ENCODE measurements at places on chromosomes 2 and 18.

DNA sequence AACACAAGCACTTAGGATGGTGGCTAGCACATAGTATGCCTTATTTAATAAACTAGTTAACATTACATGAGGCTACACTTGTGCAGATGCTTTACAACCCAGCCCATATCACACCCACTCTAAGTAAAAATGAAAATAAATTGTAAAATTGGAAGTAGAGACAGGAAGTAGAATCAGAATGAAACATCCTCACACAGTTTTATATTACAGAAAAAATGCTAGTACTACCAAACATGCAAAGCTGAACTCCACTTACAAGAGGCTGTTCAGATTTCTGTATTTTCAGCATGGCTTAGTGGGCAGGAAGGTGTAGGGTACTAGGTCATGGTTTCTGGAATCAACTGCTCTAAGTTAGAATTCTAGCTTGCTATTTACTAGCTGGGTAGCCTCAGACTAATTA, 18.2 kb upstream of the CRIM1 start:
- no peak for DNase-seq

GRCh38 chr2:16106619-16107018, 166.3 kb downstream of the MYCN start:
- no peak for DNase-seq

DNA sequence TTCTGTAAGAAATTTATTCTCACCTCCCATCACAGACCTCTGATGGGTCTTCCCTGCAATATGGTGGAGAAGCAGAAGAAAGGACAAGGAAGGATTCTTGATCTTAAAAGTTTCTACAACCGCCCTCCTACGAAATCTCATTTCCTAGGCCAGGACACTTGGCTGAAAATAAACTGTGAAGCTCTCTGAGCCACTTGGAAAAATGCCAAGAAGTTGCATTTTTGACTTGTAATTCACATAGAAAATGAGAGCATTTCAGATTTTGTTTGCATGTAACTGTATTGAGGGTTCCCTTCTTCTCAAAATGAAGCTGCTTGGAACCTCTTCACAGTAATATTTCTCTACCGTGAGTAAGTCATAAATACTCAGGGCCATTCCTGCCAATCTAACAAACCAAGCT, 458.3 kb upstream of the SLC14A2 start:
- no peak for DNase-seq

DNA sequence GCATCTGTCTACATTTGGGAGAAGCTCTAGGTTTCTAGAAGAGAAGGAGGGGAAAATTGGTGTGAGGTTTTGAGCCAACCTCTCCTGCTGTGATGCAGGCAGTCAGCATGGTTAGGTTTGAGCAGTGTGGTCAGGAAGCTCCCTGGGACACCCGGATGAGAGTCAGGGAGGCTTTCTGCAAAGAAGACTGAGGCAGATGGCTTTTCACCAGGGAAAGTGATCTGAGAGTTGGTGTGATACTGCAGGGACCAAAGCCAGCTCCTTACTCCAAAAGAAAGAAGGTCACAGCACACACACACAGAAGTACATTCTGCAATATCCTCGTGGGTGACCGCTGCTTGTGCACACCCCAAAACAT, 75.8 kb upstream of the BCL11A start:
- DNase-seq = no peak

GRCh38 chr2:2564300-2565078, 233.4 kb upstream of the MYT1L start:
- peak; percentile 4 for DNase-seq

DNA sequence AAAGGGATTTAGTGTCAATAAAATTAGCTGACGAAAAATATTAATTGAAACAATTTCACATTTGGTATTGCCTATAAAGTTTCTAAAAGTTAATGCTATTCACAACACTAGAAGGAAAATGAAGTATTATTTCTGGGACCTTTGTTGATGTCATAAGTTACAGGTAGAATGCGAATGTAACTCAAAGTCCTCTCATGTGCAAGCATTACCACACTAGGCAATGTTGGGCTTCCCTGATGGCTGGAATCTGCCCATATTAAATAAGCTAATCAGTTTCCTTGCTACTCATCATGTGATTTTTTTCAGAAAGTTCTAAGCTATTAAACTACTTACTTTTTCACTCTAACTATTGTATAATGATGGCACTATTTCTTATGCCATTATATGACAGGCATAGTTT, 44.6 kb downstream of the COBLL1 start:
- no peak for DNase-seq

DNA sequence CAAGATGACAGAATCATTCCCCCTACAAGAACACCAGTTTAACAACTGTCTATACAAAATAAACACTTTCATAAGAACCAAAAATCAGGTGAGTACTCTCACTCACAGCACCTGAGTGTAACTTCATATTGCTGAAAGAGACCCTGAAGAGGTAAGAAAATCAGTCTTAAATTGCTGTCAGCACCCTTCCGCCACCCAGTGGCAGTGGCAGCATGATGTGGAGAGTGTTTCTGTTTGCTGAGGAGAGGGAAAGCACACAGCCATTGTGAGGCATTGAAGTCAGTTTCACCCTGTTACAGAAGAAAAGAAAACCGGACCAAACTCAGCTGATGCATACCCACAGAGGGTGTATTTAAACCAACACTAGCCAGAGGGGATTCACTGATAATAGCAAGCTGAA, 1240.8 kb upstream of the CRIM1 start:
- no peak for DNase-seq

GRCh38 chr2:13474538-13474937, 757.8 kb downstream of the TRIB2 start:
- no peak for DNase-seq

DNA sequence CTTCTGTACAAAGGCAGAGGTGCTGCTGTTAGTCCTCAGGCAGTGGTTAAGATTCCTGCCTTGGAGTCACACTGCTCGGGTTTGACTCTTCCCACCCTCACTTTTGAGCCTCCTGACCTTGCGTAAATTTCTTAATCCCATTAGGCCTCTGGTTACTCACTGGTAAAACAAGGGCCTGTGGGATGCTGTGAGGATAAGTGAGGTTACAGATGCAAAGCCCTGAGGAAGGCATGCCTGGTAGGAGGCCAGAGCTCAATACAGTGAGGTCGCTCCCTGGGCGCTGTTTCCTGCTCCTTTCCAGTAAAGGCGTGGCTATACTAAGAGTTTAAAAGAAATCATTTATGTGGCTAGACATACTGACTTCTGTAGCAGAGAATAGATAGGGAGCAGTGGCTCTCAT, 127.5 kb upstream of the TMEM200C start:
- no peak for DNase-seq

GRCh38 chr2:138433995-138434951, 67.3 kb upstream of the SPOPL start:
- peak; percentile 94 for DNase-seq

DNA sequence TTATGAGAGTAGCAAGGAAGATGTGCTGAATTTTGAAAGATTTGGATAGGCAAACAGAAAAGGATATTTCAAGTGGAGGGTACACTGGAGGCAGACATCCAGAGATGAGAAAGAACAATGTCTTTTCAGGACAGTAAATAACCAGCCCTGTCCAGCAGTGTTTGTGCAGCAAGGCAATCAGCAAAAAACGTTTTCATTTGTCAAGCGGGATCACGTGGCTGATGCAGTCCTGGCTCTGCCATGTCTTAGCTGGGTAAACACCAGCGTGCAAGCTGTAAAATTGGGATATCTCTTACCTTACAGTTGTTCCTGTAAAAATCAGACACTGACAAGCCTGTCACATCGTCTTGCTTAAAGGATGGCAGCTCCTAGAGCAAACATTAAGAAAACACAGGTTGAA, 67.8 kb downstream of the CWC22 start:
- DNase-seq = no peak

GRCh38 chr18:67875060-67875459, 358.5 kb upstream of the DSEL start:
- DNase-seq = no peak

- no peak for DNase-seq
Observed at GRCh38 chr18:67964462-67964861, 447.9 kb upstream of the DSEL start.

- DNase-seq = no peak
Observed at GRCh38 chr2:176484838-176485237, 215.6 kb downstream of the MTX2 start.

DNA sequence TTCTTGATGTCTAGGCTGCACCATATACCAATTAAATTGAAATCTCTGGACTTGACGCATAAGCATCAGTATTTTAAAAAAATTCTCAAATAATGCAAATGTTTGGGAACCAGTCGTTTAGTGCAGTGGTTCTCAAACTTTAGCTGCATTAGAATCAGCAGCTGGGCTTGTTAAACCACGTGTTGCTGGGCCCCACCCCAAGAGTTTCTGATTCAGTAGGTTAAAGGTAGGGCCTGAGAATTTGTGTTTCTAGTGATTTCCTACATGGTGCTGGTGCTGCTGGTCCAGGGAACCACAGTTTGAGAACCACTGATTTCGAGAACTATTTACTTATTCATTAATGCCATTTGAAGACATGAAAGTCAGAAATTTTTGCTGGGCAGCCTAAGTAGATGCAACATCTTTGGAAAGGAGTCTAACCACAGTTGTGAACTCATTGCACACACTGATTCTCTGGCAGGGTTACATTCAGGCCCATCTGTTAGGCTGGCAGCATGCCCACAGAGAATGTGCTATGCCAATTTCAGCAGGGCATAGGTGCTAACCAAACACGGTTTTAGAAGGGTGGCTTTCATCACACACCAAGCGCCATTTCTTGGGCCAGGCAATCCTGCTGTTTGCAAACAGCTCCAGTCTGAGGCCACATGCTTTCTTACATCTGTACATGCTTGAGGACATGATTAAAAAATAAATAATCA, 26.4 kb upstream of the ATP5MC3 start:
- DNase-seq = peak; percentile 83

GRCh38 chr2:167404627-167405284, 516.5 kb downstream of the XIRP2 start:
- DNase-seq = no peak

GRCh38 chr2:129877289-129877741, 102.2 kb upstream of the RAB6C start:
- peak; percentile 76 for DNase-seq

DNA sequence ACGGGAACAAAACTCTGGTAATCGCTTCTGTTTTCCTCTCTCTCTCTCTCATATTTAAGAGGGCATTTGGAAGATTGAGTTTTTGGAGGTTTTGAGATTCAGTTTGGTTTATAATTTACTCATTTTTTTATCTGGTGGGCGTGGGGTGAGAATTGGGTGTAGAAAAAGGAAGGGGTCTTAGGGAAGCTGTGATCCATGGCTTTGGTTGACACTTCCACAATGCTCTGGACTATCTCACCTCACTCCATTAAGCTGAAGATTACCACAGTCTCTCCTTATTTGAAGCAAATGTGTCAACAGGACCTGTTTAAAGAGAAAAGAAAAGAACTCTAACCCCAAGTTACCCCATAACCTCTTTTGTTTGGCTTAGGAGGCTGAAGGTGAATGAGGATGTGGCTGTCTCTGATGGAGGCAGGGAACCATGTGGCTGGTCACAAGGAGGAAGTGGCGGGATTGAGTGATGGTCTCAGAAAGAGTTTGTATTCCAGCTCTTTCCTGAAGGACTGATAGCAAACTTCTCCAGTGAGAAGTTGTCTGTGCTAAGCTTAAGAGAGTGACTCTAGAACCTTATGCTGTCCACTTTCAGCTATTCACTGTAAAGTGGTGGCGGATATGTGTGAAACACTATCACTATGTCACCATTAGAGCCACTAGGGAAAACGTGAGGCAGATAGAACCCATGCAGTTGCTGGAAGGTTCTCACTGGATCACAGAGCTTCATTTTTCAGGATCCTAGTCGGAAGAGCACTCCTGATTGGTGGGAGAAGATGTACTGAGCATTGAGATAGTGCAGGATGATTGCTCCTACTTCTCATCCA, 934 bp downstream of the ZNF804A start:
- no peak for DNase-seq

DNA sequence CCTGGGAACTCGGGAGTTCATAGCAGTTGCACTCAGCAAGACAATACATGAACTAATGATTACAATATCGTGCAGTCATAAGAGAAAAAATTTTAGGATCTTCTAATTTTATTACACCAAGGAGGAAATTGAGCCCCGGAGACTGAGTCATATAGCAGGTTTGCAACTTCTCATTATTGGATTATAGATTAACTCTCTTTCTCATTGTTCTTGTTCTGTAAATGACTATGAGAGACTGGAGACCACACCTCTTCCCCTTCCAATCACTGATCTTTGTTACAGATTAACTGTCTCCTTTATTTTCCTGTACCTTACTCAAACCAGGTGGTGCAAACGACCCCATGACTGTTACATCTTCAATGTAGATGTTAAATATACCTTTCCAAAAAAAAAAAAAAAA, 435.8 kb upstream of the DDX18 start:
- DNase-seq = no peak

DNA sequence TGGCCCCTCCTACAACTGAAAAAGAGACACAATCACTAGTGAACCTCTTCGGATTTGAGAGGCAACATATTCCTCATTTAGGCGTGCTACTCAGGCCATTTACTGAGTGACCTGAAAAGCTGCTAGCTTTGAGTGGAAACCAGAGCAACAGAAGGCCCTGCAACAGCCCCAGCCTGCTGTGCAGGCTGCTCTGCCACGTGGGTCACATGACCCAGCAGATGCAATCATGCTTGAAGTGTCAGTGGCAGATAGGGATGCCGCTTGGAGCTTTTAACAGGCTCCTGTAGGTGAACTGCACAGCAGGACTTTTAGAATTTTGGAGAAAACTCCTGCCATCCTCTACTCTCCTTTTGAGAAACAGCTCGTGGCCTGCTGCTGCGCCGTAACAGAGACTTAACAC, 578.6 kb upstream of the RAB6C start:
- DNase-seq = no peak

- DNase-seq = no peak
Observed at GRCh38 chr2:100104718-100105677, 37.4 kb downstream of the AFF3 start.

DNA sequence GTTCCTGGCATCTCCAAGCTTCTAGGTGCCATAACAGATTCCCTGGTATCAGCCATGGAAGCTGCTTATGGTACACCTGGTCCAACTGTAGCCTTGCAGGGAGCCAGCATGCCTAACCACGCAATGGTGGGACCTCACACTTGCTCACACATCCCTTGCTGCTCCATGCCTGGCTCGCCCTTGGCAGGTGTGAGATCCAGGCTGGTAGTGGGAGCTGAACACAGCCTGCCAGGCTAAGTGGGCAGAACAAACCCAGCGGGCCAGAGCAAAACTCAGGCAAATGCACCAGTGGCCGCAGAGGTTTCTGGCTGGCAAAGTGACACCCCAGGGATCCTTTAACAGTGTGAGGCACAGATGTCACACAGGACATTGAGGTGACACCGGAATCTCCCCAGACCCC, 185.8 kb downstream of the NDUFA10 start:
- no peak for DNase-seq

DNA sequence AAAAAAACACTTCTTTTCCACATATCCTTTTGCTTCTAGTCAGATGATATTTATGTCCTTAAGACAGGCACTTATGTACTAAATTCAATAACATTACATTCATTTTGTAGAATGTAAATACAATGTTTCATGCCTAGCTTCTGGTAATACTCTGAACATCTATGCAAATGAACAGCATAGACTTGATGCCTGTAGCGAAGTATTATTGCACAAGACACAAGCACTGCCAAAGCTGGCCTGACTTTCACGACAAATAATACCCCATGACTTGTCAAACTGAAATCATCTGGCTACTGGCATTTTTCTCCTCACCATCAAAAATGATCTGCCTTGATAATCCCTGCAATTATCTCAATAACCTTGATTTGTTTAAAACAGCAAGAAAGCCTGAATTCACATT, 101.3 kb downstream of the L3MBTL4 start:
- DNase-seq = no peak

GRCh38 chr2:72117029-72117428, 30.6 kb downstream of the CYP26B1 start:
- DNase-seq = no peak

GRCh38 chr18:60066219-60066975, 166.6 kb downstream of the PMAIP1 start:
- no peak for DNase-seq
